ENCODE measurements at places on chromosomes 5 and 9. TPM values are rescaled to one million over a fixed set of nuclear protein-coding genes. Genes with fewer than 3 reads are reported as not detected.

Gene FOXD4L3
- total RNA-seq: not detected

Gene ABO
- total RNA-seq: not detected

Gene COL23A1
- under 0.01 TPM for total RNA-seq

Gene ARHGEF28
- total RNA-seq: 2.5 TPM

Gene CA9
- 0.86 TPM for total RNA-seq

Gene MLANA
- total RNA-seq: not detected

All from bronchial smooth muscle cell (primary cell).